Fibroblast of the aortic adventitia (primary cell): ENCODE measurements at places on chromosomes 16 and 17. TPM values are rescaled to one million over a fixed set of nuclear protein-coding genes. Genes with fewer than 3 reads are reported as not detected.

The TBC1D3D gene
- not detected in 2 replicates for total RNA-seq

The SOCS7 gene
- total RNA-seq = 11.7 and 18.8 TPM in 2 replicates

The ANKS3 gene
- total RNA-seq = 22.0 and 28.2 TPM in 2 replicates

The CASKIN1 gene
- 0.18 TPM in 1 of 2 replicates, not detected in the other for total RNA-seq

The CTCF gene
- total RNA-seq = 22.1 and 34.3 TPM in 2 replicates

The CWC25 gene
- 10.4 and 27.8 TPM in 2 replicates for total RNA-seq

GRCh38 chr16:86740298-86740697, 161.9 kb downstream of the FOXL1 start:
- no peak for DNase-seq

DNA sequence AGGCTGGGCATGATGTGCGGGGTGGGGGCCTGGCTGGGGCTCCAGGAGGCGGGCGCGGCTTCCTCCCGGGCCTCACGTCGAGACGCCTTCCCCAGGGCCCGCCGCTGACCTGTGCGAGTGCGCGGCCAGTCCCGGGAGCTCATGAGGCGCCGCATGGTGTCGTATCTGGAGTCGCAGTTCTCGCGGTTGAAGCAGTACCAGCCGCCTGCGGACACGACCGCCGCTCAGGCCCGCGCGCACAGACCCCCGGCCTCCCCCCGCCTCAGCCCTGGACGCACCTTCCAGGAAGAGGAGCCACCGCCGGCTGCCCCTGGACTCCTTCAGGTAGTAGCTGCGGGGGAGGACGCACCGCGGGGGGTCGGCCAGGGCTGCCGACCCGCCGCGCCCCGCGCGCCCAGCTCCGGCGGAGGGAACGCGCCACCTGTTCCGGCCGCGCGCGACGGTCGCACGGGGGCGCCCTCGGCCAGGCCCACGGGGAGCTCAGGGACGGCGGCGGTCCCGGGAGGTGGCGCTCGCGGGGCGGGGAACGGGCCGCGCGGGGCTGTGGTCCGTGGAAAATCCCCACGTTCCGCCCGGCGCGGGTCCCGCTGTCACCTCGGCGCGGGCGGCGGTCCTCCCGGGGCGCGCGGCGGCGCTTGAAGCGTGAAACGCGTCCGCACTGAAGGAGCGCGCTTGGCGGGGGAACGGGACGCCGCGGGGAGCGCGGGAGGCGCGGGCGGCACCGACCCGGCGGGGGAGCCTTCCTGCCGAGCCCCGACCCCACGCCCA, 1.4 kb downstream of the NOTUM start:
- peak; percentile 29 for DNase-seq

GRCh38 chr16:30903596-30903995, 7.2 kb downstream of the CTF1 start:
- DNase-seq = peak; percentile 14

DNA sequence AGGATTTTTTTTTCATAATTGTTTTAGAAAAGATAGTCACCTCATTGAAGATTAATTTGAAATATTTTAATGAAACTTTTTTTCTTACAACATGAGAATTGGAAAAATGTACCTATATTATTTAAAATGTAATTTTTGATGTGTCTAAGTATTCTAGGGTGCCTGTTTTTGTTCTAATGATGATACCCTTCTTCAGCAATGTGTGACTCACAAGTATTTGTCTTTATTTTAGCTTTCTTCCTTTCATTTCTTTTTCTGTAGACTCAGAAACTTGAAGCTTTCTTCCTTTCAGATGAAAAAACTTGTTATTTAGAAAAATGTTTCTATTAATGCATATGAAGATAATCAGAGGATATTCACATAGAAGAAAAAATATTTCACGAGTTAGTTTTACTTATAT, 231.8 kb downstream of the BCAS3 start:
- DNase-seq = peak; percentile 8

DNA sequence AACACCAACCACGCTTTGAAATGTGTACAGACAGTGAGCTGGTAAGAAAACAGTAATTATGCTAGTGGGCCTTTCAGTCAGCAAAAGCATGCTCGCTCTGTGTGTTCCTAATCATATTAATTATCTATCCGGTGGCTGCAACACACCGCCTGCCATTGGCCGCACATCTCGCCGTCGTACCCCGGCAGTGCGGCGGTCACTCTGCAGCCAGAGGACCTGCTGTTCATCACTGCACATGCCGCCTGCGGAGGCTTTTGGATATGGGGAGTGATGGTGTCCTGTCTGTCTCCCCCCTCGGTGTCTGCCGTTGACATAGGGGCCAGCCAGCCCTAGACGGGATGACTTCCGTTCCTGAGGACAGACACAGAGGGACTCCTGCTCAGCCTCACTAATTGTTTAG, 68.5 kb downstream of the RPA1 start:
- DNase-seq = no peak

DNA sequence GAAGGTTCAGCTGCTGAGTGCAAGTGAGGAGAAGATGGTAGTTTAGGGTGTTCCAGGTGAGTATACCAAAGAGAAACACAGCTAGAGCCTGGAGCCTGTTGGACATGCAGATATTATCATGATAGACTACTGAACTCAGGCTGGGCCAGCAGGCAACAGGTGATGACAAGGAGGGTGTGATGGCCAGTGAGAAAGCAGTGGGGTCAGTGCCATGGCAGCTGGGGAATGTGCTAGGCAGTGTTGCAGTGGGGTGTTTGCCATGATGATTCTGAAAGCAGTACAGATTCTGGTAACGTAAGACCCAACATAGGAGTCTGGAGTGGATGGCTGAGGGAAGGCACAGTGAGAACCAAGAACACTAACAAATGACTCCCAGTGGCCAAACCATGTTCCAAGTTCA, 57.4 kb downstream of the SHISA6 start:
- no peak for DNase-seq

- no peak for DNase-seq
Observed at GRCh38 chr16:66544016-66544757, 5.7 kb downstream of the TK2 start.

GRCh38 chr16:89318871-89319630, 101.5 kb downstream of the ZNF778 start:
- no peak for DNase-seq
